ENCODE measurements at places on chromosomes 2 and 18.

- no peak for DNase-seq
These were observed 244.1 kb downstream of the BCL11A start for GRCh38 chr2:60309336-60309735.

DNA sequence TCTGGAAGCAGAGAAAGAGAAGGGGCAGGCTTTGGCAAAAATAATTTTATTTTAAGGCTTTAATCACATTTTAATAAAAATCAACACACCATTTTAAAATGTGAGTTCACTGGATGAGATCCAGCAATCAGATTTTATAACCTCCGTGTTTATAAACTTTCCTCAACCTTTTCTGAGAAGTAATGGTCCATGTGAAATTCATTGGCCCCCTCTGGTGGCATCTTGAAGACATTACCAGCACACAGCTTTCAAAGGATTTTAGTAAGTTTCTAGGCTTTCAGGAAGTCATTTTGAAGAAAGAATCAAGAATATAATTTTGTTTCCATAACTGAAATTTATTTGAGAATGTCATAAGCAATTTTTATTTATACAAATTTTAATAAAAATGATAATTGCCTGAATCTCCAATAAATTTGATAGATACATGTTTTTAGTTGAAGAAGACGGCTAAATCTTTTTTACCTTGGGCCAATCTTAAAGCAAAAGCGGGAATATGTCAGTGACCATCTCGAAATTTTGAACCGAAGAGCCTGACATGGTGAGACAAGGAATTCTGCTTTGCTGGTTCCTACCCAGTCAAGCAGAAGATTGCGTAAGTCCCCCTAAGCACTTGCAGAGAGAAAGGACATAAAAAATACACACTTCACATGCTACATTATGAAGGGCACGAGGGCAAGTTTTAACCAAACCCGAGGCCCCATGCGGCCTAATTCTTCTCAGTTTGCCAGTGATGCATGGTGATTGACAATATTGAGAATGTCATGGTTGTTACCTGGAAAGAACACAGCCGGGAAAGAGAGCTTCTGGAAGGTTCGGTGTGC lies 128.4 kb upstream of the CBLN2 start:
- peak; percentile 0 for DNase-seq

GRCh38 chr2:26298638-26299393 lies 47.1 kb upstream of the SELENOI start:
- DNase-seq: no peak

- DNase-seq: no peak
These were observed 26.4 kb upstream of the RNU4ATAC start for GRCh38 chr2:121504316-121504715.

- no peak for DNase-seq
These were observed 79.7 kb upstream of the MAP4K4 start for GRCh38 chr2:101617796-101618195.

DNA sequence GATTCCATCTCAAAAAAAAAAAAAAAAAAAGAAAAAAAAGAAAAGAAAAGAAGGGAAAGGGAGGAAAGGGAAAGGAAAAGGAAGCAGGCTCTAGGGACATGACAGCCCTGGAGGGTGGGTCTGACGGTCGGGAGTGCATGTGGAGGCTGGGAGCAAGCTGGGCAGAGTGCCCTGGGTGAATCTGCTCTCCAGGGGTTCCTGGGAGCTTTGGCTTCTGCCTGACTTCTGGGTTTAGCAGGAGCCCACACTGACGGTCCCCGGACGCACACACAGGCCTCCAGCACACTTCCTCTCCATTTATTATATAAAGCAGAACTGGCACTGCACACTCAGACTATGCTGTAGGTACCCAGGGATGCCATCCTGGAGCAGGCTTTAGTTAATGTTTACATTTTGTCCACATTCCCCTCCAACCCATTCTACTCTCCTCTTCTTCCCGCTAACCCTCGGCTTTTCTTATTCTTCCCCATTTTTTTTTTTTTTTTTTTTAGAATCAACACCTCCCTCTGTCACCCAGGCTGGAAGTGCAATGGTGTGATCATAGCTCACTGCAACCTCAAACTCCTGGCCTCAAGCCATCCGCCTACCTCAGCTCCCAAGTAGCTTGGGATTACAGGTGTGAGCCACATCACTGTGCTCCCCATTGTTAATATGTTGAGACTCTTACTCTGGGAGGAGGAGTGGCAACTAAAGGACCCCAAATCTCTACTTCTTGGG lies 151.1 kb upstream of the SLC1A4 start:
- DNase-seq: no peak

DNA sequence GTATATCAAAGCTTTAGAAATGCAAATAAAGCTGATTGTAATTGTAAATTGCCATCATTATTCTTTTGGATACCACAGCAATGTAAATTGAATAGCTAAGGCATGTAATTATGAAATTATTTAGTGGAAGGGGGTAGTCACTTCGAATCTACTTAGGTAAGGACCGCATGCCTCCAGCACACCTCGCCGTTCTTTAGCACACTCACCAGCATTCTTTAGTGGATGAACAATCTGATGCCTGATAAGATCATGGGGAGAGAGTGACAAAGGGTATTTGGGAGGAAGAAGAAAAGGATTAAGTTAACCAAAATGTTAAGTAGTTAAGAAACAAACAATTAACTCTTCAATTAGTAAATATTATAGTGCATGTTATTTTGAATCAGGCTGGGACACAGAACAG lies 46.4 kb upstream of the DSC1 start:
- DNase-seq: no peak

DNA sequence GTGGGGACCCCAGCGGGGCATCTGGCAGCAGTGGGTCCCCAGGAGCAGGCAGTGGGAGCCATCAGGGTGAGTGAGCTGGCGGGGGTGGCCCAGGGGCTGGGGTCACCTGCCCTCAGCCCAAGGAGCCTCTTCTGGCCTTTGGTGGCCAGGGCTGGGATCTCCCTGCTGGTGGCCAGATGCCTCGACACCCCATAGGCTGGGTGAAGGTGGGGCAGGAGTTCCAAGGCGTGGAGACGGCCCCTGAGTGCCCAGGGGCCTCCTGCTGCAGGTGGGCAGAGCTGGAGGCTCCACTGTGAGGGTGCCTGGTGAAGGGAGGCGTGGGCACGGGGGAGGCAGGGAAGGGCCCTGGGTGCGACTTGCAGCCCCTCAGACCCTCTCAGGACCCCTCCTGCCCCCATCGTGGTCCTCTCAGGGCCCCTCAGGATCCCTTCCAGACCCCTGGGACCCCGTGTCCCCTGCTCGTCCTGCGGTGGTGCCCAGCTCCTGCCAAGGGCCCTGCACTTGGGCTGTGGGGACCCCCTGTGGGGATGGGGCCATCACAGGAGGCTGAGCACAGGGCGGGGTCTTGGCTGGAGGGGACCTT lies 5.0 kb upstream of the GPR35 start:
- DNase-seq: no peak

GRCh38 chr2:217831306-217831705 lies 171.5 kb downstream of the TNS1 start:
- DNase-seq: no peak

DNA sequence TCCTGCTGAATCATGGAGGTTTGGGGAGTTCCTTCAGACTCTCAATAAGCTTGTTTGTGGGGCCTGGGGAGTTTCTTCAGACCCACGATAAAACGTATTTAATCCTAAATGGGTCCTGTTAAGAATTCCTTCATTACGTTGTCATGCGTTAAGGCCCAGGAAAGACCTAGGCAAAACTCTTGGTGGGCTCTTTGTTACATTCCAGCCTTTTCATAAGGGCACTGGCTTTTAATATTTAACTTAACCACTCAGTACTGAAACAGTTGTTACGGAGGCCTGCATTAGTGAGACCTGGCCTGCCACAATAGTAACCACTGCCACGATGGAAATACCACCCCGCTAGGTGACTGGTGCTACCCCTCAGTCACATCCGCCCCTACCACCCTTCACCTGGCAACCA lies 17.5 kb upstream of the BIN1 start:
- DNase-seq: no peak

DNA sequence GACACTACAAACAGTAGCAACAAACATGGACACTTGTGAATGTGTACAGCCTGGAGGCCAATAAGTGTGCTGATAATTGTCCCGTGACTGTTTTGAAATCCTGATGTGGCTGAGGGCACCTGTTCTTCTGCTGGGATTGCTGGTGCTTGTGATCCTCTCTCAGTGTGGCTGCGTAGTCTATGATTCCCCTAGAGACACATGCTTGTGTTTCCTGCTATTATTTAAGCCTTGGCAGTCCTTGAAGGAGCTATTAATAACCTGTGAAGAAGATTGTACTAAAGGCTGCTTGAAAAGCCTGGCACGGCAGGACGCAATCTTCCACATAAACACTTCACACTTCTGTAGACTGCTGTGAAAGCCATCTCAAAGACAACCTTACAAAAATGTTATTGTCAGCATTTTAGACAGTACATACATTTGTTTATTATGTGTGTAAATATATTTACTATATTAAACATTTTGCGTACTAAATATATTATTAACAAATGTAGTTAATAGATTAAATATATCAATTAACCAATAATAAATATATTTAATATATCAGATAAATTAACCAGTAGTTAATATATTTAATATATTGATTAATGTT lies 71.4 kb downstream of the GALR1 start:
- DNase-seq: peak; percentile 85

- no peak for DNase-seq
These were observed 843.6 kb downstream of the SUCLG1 start for GRCh38 chr2:83615511-83615910.

DNA sequence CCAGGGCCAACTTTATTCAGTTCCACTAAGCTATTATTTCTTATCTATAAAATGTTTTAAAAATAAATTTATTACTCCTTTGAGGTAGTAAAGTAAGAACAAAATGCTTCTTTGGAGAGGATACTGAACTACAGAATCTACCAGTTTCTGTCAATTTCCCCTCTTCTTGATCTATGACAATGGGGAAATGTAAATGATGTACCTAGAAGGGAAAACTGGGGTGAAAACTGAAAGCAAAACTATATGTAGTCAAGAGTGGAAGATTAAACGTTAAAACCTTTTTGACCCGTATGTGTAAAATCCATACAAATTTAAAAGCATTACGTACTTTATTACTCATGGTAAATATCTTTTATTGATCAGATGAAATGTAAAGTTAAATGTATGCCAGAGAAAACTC lies 1287.8 kb upstream of the TMEFF2 start:
- DNase-seq: no peak

GRCh38 chr18:62044490-62045000 lies 142.3 kb downstream of the PIGN start:
- no peak for DNase-seq

GRCh38 chr2:107717661-107718060 lies 109.0 kb upstream of the RGPD4 start:
- peak; percentile 59 for DNase-seq

- DNase-seq: no peak
These were observed 99.3 kb upstream of the LRATD1 start for GRCh38 chr2:14533131-14533757.

DNA sequence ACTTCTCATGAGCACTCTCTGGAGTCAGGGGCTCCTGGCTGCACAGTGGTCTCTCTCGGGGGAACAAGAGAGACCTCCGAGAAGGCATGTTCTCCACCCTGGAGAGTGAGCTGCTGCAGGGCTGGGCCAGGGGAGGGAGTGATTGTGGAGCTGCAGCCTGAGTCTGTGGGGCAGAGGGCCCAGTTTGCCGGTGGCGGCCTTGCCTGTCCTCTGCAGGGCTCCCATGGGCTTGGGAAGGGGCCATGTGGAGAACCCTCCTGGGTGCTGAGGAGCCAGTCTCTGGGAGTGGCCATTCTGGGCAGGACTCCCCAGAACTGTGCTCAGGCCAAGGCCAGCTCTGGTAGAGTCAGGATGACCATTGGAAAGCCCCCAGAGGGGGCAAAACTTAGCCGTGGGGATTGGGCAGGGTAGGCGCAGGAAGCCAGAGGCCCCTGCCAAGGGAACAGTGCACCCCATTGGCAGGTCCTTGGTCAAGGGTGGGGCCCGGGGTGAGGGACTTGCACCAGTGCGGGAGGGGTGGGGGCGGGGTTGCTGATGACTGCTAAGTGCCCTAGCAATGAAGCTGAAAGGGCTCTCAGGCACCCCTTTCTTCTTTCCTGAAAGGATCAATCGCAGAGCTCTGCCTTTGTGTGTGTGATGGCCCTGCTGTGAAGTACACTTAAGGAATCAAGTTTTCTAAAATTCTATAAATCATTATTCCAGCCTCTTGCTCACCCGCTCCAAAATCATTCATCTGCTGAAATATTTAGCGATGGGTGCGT lies 69.7 kb upstream of the BOD1L2 start:
- DNase-seq: no peak
